A549 treated with Hydrocortisone at 1 μM for 4 hours (cell line): ENCODE measurements at places on chromosomes 1 and 21. TPM values are rescaled to one million over a fixed set of nuclear protein-coding genes. Genes with fewer than 3 reads are reported as not detected.

NBPF6 gene
- total RNA-seq = not detected in 5 replicates

S100A8 gene
- total RNA-seq = not detected in 5 replicates

ADORA3 gene
- total RNA-seq = not detected in 5 replicates

LCE3A gene
- not detected in 5 replicates for total RNA-seq

FCER1G gene
- 0.22 to 0.43 TPM (median 0.28 TPM) in 3 of 5 replicates, not detected in the others for total RNA-seq

VPS13D gene
- total RNA-seq = 6.1 to 7.8 TPM (median 7.0 TPM) in 5 replicates

FOXD3 gene
- total RNA-seq = 0.59 to 0.92 TPM (median 0.80 TPM) in 5 replicates

GPR61 gene
- total RNA-seq = not detected in 5 replicates

KPRP gene
- not detected in 5 replicates for total RNA-seq

WNT9A gene
- 5.6 to 8.6 TPM (median 7.2 TPM) in 5 replicates for total RNA-seq

RPTN gene
- 0.02 TPM in 1 of 5 replicates, not detected in the others for total RNA-seq

CCDC190 gene
- not detected in 5 replicates for total RNA-seq

PTPRU gene
- 7.2 to 9.1 TPM (median 8.4 TPM) in 5 replicates for total RNA-seq

AMY2B gene
- 0.45 to 0.68 TPM (median 0.49 TPM) in 5 replicates for total RNA-seq

AIDA gene
- total RNA-seq = 59.7 to 76.8 TPM (median 72.0 TPM) in 5 replicates

TRIM33 gene
- total RNA-seq = 10.4 to 13.0 TPM (median 11.7 TPM) in 5 replicates

MYOM3 gene
- 6.3 to 8.4 TPM (median 6.7 TPM) in 5 replicates for total RNA-seq

EPHB2 gene
- 30.2 to 41.7 TPM (median 36.7 TPM) in 5 replicates for total RNA-seq

AADACL3 gene
- total RNA-seq = not detected in 5 replicates

OR2T35 gene
- total RNA-seq = not detected in 5 replicates

TNFRSF25 gene
- total RNA-seq = 2.5 to 4.0 TPM (median 2.8 TPM) in 5 replicates
